ENCODE measurements at places on chromosomes 12 and 14.

DNA sequence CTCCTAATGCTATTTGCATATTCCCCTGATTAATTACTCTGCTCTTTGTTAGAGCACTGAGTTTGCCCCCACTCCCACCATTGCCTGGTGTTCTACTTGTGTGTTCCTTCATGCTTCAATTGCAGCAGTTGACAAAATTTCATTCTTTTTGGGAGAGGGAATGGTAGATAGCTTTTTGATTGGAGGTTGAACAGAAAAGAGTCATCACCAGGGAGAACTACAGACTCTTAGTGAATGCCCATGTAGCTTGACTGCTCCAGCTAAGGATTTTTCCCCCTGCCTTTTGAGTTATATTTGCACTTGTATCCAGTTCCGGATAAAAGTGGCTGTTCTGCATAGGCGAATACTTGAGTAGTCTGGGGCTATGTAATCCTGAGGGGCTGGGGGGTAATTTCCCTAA, 183.9 kb downstream of the ETNK1 start:
- DNase-seq = no peak

DNA sequence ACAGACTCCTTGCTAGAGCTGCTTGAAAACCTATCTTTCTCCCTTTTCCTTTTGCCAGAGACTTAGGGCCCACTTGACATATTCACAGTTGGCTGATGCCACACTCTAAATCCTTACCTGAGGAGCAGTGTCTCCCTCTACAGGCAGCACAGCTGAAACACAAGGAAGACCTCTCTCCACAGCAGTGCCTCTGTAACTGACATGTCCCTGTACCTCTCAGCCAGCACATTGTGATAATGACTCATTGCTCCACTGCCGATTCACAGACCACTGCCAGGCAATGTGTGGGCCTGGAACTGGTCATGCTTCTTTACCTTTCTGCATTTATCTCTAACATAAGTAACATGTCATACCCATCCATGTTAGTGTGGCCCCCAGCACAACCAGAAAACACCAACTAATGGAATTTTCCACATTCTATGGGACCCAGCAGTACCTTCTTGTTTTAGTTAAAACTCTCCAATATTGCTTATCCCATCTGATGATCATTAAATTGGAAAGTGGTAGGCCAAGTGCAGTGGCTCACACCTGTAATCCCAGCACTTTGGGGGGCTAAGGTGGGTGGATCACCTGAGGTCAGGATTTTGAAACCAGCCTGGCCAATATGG, 56.5 kb downstream of the GTF2A1 start:
- DNase-seq = peak; percentile 71

GRCh38 chr12:117718559-117718958, 250.2 kb downstream of the KSR2 start:
- no peak for DNase-seq

DNA sequence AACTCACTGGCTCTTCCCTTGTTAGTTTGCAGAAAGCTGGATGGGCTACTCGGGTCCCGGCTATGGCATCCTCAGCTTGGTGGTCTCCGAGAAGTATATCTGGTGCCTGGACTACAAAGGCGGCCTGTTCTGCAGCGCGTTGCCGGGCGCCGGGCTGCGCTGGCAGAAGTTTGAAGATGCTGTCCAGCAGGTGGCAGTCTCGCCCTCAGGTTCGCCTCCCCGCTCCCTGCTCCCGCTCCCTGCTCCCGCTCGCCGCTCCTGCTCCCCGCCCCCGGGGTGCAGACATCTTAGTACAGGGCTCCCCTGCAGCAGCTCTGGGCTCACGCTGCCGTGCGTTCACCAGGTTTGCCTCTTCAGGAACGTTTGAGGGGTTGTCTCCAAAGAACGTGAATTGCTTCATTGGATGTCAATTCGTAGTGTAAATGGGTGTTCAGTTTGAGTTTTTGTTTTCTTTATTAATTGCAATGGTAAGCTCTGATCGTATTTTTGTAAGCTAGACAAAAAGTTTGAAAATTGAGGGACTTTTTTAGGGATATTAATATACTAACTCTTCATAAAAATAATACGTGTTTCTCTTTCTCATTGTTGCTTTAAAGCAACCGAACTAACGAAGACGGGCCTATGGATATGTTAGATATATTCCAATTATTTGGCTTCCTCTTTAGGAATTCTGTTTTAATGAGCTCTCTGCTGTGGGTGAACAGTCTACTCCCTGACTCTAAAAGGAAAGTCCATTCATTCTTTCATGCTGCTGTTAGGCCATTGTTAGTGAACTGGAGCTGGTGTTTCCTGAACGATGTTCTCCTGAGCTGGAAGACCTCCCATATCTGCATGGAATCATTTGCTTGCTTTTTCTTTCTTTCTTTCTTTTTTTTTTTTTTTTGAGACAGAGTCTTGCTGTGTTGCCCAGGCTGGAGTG, 71.3 kb downstream of the ANKRD9 start:
- DNase-seq = peak; percentile 95

- no peak for DNase-seq
Measured at GRCh38 chr12:46043972-46044520, 53.7 kb upstream of the SCAF11 start.

DNA sequence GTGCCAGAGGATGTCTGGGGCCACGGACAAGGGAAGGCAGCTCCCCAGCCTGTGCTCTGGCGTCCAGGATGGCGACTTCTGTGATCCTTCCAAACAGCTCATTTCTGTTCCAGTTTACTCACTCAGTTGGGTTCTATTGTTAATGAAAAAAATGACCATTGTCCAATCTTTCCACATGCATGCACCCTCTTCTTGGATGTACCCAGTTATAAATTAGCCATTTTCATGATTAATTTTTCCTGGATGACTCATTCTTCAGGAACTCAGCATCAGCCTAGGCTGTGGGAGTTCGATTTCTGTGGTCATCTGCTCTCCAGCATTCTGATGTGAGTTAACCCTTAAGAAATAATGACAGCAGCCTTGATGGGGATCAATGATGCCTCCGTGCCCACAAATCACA, 926.8 kb downstream of the BCL11B start:
- DNase-seq = no peak

DNA sequence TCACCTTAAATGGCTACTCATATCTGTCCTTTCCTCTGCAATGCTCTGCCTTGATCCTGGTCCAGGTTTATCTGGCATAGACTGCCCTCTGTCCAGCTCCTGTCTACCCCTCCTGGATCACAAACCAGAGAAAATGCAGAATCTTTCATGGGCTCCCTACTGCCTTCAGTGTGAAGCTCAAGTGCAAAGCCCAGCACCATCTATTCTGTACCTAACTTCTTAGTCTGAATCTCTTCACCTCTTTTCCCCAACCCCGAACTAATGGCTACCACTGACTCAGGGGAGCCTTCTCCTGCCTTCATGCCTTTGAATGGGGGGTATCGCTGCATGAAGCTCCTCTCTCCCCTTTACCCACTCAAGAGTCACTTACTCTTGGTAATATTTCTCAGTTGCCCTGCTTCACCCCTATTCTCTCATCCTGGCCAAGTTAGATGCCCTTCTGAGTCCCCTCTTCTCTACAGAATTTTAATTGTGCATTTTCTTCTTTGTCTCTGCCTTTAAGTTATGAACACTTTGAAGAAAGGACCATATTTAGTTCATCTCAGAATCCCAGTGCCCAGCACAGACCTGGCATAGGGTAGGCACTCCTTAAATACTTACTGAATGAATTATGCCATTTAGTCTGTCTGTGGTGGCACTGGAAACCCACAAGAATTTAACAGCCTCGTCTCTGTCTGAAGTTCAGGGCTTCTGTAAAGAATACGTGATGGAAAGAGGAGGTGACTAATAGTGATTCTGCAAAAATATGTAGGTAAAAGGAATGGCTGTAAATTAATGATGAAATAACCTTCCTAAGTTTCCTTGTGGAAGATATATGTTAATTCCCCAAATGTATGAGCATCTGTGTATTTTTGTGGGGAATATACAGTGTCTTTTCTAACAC, 191.3 kb upstream of the AMIGO2 start:
- no peak for DNase-seq

DNA sequence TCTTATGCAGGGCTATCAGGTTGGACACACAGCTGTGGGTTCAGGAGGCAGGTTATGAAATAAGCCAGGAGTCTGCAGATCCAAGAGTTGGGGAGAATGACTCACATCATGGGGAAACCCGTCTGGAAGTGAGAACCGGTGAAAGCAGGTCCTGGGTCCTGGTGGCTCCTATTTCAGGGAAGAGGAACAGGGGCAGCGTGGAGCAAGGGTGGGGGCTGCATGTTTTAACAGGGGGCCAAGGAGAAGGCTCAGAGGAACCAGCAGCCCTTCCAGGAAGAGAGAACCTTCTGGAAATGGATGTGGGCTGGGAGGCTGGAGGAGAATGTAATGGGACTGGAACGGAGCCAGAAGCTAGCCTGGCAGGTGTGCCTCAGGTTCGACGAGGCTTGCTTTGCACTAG, 7.8 kb upstream of the KRT74 start:
- DNase-seq = no peak

DNA sequence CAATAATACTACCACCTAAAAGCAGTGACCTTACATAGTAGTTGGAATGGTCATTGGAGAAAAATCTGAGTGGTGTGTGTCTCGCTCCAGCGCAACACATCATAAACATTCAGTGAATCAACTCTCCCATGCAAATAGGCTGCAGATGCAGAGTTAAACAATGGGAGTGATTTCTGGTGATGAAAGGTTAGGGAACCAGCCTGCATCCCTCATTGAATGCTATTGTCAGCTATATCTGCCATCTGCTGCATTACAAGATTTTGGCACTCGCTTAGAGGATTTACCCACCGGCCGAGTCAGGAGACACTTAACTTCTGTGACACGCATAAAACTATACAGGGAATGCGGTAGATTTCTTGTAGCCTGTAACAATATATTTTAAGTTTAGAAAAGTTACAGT, 900.9 kb downstream of the FLRT2 start:
- no peak for DNase-seq

DNA sequence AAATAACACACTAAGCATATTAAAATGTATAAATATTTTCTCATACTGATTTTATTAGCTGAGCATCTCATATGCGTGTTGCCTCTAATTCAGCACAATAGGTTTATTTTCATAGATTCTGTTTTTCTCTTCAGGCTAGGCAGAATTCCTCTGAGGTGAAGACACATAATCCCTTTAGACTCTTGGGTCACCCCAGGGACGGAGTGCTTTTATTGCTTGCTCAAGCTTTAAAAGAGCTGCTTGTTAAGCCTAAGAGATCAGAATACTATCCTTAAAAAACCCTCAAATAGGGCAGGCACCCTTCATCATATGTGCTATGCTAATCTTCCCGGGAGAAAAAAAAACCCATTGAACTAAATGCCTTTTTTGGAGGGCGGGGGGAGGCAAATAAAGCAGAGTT, 390.1 kb downstream of the KCNH5 start:
- DNase-seq = no peak

- no peak for DNase-seq
Measured at GRCh38 chr14:100818221-100818699, 7.7 kb upstream of the MEG3 start.

DNA sequence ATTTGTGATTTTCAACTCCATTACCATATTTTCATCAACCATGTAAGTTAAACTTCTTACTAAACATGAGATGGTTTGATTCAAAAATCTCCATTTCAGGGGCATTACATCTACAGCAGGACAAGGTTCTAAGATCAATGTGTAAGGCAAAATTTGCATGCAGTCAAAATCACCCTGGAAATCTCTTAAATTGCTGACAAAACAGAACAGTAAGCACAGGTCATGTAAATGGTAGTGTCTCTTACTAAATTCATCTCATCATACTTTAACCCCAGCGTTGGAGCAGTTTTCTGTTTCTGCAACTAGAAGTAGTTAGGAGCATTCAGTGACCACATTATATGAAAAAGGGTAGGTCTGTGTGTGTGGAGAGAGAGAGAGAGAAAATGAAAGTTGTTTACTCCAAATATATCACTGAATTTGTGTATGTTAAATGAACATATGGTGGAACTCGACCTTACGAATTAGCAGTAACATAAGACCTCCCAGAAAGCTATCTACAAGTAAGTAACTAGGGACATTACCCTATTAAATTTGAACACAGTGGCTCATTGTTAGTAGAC, 227.5 kb downstream of the SSPN start:
- no peak for DNase-seq

DNA sequence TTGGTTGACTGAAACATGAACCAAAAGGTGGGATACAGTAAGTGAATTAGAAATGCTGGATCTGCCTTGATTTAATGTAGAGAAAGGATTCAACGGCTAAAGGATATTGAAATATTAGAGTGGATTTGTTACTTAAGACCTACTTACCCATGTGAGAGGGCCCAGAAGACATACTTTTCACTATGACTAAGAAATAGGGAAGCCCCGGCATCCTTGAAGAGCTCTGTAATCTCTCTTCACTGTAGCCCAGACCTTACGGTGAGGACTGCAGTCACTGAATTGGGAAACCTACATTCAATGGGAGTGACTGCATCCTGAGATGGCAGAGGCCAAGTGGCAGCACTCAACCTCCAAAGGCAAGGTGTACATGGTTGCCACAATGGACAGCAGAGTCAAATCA, 52.5 kb downstream of the KANSL2 start:
- no peak for DNase-seq

DNA sequence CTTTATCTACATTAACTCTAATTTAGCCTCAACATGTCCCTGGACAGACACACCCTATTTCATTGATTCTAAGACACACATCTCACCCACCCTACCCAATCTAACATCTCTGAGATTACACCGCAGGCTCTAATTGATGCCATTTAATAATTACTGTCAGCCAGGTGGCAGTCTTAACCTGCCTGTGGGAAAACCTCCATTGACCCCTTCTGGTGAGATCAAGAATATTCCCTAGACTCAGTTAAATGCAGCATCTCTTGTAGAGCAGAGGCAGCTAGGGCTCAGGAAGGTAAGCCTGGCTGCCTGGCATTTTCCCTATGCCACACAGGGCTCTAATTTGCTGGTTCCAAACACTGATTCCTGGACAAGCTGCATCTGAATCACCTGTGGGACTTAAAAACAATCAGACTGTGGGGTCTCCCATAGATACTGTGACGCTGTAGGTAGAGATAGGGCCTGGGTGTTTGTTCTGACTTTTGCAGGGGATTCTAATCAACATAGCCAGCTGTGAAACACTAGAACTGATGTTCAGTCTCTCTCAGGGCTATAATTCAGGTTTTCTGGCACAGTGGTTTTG, 14.3 kb downstream of the MCRS1 start:
- no peak for DNase-seq

DNA sequence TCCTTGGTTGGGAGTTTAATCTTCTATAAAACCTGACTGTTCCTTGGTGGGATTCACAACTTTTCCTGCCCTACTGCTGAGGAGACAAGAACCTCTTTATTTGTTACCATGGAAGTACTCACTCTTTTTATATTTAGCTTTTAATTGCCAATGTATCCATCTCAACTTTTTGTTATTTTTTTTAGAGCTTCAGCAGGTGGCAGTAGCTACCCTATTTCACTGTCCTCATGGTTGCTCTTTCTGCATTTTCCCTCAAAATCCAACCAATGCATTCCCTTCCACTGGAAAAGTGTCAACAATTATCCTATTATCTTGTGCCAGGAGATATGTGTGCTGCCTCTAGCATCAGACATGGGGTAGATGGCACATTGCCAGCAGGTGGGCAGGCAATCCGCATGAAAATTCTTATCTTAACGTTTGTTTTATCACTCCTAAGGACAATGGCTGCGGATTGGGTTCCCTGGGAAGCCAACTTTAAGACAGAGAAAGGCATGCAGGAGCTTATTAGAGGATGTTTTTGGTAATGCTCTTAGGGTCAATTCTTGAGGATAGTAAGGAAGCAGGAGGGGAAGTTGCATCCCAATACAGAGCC, 406.4 kb downstream of the SNAPC1 start:
- DNase-seq = no peak

Measured in Ammon's horn (tissue), 1 donor.